Activated CD4-positive, alpha-beta T cell treated with anti-CD3 and anti-CD28 coated beads, Interleukin-2, amount 50 U/mL, for 1 hour (primary cell): ENCODE measurements at places on chromosomes 2 and 18.

DNA sequence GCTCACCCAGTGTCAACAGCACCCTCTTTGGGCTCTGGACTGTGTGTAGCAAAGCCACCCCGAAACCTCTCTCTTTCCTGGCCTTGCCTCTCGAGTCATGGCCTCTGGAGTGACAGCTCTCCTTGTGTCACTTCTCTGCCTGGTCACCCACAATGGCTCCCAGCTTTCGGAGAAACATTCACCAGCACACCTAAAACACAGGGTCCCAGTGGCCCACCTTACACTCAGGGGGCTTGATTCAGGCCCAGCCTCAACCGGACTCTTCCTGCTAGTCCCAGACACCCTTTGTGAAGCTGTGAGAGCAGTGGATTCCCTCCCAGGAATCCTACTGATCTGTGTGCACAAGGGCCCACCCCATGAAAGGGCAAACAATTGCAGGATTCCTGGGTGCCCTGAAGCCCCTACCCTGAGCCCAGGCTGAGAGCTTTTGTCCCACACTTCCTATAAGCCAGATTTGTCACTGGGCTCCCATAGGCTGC is 137.2 kb upstream of the HAAO start:
- no peak for DNase-seq

DNA sequence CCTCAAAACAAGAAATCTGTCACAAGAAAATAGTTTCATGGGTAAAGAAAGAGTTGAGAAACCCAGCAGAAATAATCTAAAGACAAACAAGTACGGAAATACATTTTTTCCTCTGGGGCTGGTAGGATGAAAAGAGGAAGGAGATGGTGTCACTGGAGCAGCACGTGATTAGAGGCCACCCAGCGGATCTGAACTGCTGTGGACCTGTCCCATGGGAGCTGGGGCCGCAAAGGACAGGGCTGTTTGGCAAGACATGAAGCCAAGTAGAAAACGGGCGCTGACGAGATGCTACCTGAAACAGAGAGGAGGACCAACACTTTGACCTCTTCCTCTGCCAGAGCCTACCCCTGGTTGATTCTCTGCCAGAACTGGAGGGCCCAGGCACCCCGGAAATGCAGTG is 295.4 kb upstream of the ATP5MC3 start:
- no peak for DNase-seq

DNA sequence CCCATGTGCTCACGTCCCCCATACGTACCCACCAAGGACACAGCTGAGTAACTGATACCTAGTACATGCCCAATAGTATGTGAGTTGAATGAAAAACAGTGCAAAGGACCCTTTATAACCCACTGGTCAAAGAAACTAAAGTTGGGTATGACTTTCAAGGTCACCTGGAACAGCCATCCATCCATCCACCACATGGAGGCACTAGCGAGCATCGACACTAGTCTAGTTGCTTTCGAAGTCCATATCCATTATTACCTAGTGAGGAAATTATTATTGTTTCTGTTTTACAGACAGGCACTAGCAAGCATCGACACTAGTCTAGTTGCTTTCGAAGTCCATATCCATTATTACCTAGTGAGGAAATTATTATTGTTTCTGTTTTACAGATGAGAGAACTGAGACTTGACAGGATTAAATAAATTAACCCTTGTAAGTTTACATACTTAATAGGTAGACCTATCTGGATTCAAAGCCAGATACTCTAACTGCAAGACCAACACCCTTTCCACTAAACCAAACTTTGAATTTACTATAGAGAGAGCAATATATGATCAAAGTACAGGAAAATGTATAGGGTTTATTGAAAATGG is 233.7 kb downstream of the METTL4 start:
- peak; percentile 53 for DNase-seq

DNA sequence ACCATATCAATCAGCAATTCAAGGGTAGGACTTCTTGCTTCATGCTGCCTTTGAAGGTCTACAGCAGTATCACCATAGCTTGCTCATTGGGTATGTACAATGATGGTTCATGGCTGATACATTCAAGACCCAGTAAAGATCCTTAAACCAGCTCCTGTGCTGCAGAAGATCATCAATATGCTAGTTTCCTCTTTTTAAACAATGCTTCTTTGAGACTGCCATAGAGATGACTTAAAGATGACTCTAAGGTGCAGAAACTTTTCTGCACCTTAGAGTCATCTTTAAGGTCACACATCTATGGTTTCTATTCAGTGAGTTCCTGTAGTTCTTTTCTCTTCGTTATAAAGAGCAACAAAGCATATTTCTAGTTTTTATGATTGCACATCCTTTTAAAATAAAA is 102.8 kb upstream of the KLHL14 start:
- no peak for DNase-seq

- DNase-seq, result no peak
Observed at GRCh38 chr2:235230821-235231601, 262.8 kb upstream of the AGAP1 start.

- DNase-seq, result no peak
Observed at GRCh38 chr2:190882411-190882766, 1.8 kb downstream of the GLS start.

DNA sequence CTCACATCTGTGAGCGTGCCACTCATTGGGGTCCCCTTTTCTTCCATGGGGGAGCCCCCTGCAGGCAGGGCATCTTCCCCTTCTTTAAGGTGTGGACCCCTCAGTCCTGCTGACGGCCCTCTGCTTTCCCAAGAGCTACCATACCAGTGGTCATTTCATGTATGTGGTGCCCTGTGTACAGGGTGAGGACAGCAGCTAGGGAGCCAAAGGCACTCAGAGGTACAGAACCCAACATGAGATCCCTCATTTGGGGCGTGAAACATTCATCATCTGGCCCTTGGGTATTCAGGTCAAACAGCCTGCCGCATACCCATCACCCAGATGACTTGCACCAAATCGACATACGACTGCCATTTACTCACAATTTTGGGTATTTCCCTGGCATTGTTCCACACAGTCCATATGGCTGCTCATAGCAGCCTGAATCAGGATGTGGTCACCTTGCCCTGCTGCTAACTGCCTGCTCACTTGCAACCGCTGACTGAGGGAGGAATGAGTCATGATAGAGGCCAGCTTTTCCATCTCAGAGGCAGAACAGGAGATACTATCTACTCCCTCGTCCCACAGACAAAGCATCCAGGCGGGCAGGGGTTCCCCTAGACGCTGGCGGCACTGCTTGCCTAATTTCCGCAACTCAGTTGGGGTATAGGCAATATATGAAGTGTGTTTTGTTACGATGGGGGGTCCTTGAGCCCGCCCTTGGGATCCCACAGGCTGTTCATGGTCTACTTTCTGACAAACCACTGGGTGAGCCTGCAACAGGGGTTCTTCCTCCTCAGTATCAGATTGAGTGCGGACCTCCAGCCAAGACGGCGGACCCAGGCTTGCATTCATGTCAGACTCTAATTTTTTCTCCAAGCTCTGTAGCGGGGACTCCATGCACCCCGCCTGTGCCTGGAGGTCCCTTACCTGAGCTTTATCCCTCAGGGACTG is 228.6 kb downstream of the SATB2 start:
- DNase-seq, result no peak

- no peak for DNase-seq
Observed at GRCh38 chr2:172843902-172844715, 108.5 kb downstream of the RAPGEF4 start.

DNA sequence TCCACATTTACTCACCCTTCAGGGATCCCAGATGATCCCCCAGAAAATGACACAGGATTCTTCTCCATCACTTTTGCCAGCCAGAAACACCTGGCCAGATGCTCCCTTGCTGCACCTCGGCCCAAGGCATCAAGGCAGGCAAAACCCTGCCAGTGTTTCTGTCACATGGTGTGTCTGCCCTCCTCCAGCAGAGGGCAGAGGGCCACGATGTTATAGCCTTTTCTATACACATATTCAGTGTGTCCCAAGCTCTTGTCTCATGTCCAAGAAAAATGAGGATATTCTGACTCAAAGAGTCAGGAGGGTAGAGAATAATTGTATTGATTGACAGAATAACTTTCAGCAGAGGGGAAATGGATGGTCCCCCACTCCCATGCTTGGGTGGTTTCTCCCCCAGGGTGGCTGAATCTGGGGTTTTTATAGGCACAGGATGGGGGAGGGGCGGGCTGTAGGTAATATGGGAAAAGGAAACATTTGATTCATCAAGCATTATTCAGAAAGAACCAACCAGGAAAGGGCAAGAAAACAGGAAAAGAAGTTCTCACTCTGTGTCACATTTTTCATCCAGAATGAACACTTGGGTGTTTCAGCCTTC is 933.9 kb downstream of the TRIB2 start:
- DNase-seq, result no peak

- DNase-seq, result no peak
Observed at GRCh38 chr2:71668326-71669057, 215.1 kb downstream of the DYSF start.

- DNase-seq, result no peak
Observed at GRCh38 chr2:238657132-238658053, 190.5 kb upstream of the TWIST2 start.

DNA sequence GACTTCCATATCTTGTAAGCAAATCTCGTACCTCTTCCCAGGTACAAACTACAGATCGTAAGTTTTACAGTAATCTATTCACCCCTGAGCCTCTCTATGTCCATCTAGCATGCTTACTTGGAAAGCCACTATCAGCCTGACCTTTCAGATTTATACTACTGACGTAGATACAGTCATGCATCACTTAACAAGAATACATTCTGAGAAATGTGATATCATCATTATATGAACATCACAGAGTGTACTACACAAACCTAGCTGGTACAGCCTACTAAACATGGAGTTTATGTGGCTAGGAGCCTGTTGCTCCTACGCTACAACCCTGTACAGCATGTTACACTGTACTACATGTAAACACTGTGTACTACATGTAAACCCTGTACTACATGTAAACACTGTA is 293.2 kb upstream of the ZNF804A start:
- DNase-seq, result no peak

- DNase-seq, result peak; percentile 34
Observed at GRCh38 chr2:157336137-157337010, 10.8 kb upstream of the ERMN start.

DNA sequence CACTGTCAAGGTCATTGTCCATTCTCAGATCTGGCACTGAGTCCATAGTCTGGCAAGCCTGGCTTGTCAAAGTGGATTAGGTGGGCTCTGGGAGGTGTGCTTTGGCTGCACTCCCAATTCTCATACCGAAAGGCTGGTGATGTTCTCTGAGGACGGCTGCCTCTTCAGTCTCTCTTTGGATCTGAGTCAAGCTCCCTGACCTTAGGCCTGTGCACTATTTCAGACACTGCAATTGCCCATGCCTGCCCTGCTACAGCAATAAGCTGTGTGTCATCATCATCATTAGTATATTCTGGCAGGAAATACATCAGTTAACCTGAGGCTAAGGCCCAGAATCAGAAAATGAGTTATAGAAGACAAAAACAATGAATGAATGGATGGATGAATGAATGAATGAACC is 1.6 kb upstream of the SLC5A7 start:
- DNase-seq, result no peak

GRCh38 chr2:223366566-223366965 is 235.6 kb downstream of the SCG2 start:
- DNase-seq, result no peak

- no peak for DNase-seq
Observed at GRCh38 chr2:218863021-218863520, 3.5 kb downstream of the WNT6 start.

DNA sequence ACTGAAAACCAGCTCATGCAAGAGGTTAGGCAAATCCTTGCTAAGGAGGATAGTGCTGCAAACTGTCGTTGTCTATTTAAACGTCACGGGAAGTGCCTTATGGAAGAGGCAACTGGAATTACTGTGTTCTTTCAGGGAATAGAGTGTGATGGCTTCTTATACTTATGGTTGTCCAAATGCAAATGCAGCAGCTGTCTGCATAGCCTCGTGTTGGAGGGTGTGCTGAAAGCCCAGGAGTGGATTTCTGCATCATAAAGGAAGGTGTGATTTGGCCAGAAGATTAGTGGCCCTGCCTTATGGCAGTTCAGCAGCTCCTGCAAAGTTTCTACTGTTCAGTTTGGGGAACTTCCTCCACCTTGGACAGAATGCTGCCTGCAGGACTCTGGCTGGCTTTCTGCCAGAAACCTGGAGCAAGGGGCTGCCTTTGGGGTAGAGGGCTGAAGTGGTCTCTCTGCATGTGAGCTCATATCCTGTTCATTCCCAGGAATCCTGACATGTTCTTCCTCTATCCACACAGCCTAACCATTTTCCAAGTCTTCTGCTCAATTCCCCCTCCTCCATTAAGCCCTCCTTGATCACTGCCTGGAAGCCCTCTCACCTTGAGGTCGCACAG is 321.2 kb upstream of the CXCR4 start:
- DNase-seq, result no peak

GRCh38 chr2:30162806-30163205 is 16.0 kb downstream of the YPEL5 start:
- no peak for DNase-seq

DNA sequence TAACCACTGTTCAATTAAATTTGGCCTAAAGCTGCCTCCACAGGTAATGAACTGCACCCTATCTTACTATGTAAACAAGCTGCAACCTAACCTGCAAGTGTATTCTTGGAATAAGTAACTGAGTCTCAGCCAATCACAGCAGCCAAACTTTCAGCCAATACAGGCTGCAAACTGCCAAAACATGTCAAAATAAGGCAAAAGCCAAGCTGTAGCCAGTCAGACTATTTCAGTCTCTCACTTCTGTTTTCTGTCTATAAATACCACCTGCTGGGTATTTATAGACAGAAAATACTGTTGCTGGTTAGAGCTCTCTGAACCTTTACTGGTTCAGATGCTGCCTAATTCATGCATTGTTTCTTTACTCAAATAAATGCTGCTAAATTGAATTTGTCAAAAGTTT is 14.3 kb downstream of the C2orf76 start:
- no peak for DNase-seq

GRCh38 chr2:218780046-218780445 is 1.9 kb upstream of the CYP27A1 start:
- DNase-seq, result no peak

- no peak for DNase-seq
Observed at GRCh38 chr2:70012887-70013286, 51.5 kb upstream of the ASPRV1 start.

- no peak for DNase-seq
Observed at GRCh38 chr18:58761241-58761969, 90.1 kb downstream of the MALT1 start.

DNA sequence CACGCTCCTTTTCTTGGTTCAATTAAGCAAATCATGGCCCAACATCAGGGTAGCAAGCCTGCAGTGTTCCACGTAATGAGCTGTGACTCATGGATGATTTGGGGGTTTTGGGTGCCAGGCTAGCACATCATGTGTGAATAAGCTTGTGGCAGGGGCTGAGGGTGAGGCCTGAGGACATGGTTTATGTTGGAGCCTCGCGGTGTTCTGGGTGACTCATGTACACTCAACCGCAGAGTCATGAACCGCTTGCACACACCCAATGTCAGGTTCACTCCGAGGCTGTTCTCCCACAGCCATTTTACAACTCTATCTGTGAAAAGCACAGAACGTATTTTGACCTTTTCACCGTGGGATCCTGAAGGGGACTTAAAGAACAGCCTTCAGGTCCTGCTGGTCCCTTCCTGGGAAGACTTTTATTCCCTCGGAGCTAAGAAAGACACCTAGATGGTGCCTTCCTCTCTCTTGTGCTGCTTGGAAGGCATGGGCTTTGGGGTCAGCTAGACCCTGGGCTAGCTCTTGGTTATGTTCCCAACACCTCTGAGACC is 139.9 kb upstream of the ZEB2 start:
- DNase-seq, result peak; percentile 8
